ENCODE measurements at places on chromosomes 6 and 20.
A peak's percentile ranks its signal among the peaks of the same experiment; 100 is the strongest.

DNA sequence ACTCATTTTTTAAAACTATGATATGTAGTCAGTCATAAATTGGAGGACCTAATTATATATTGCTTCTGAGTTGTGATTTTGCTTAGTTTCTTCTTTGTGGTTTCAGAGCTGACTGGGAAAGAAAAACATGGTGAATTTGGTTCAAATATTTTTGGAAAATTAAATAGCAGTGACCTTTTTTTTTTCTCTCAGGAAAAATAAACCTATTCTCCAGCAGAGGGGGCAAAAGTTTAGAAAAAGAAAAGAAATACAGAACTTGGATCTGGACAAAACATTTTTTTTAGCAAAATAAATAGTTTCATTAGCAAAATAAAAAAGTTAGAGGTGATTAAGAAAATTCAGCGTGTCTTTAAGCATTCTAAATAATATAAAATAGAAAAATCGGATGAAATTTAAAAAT lies 10.2 kb downstream of the COL10A1 start:
- no peaks in the 10 kb centered on the region for H3K27me3 ChIP-seq
- H3K4me1 ChIP-seq, result no peaks in the 10 kb centered on the region
- no peak overlapping the region for H3K27ac ChIP-seq
- no peak for DNase-seq

- H3K27me3 ChIP-seq, result no peaks in the 10 kb centered on the region
- no peak for DNase-seq
- no peaks in the 10 kb centered on the region for H3K4me1 ChIP-seq
- H3K4me3 ChIP-seq, result no peak overlapping the region
These were observed 83.5 kb downstream of the HAO1 start for GRCh38 chr20:7856756-7857155.

DNA sequence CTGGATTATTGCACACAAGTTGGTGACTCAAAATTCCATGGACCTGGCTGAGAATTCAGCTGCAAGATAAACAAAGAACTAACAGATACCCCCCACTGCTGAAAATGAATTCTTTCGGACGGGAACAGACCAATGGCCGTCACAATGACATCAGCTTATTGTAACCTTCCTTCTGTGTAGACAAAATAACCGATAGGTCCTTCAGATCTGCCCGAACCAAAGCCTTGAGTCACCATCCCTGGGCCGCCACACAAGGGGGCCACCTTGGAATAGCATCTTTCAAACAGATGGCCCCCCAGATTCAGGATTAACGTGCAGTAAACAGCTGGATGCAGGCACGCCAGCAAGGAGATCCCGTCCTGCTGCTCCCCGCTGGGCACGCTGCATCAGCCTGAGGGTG lies 214.0 kb upstream of the EXOC2 start:
- no peaks in the 10 kb centered on the region for H3K4me1 ChIP-seq
- no peaks in the 10 kb centered on the region for H3K36me3 ChIP-seq
- H3K27ac ChIP-seq, result no peak overlapping the region
- H3K27me3 ChIP-seq, result no peaks in the 10 kb centered on the region
- H3K4me3 ChIP-seq, result no peak overlapping the region

- H3K4me3 ChIP-seq, result no peak overlapping the region
- no peak overlapping the region for H3K27ac ChIP-seq
- DNase-seq, result no peak
- no peaks in the 10 kb centered on the region for H3K4me1 ChIP-seq
- no peaks in the 10 kb centered on the region for H3K36me3 ChIP-seq
These were observed 108.2 kb downstream of the CDH26 start for GRCh38 chr20:60066438-60066823.

DNA sequence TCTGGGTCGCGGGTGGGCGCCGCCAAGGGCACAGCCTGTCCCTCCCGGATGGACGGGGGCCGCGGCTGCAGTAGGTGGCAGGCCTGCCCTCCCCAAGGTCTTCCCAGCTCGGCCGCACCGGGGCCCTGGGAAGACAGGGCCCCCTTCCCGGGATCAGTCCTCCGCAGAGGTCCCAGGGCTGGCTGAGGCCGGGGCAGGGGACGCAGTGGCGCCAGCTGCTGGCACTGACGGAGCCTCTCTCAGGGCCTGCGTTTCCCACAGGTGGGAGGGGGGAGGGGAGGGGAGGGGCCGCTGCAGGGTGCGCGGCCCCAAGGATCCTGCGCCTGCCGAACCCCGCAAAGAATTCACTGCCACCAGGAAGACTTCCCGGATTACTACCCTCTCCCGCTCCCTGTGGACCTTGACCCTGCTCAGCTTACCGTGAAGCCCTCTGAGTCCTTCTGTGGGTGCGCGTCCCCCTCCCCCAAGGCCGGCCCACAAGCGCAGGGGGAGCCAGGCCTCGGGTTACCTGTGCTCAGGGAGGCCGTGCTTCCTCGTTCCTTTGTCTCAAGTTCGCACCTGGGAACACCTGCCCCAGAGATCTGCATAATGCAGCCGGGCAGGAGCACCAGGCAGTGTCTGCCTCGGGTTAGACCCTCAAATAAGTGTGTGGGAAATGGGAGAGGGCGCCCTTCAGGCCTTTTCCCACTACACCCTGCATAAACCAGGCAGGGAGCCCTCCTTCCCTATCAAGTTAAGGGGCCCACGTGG lies 5.1 kb downstream of the LZTS3 start:
- DNase-seq, result no peak
- H3K27me3 ChIP-seq, result no peaks in the 10 kb centered on the region
- no peaks in the 10 kb centered on the region for H3K36me3 ChIP-seq
- H3K4me3 ChIP-seq, result peak overlapping the region; percentile 33

DNA sequence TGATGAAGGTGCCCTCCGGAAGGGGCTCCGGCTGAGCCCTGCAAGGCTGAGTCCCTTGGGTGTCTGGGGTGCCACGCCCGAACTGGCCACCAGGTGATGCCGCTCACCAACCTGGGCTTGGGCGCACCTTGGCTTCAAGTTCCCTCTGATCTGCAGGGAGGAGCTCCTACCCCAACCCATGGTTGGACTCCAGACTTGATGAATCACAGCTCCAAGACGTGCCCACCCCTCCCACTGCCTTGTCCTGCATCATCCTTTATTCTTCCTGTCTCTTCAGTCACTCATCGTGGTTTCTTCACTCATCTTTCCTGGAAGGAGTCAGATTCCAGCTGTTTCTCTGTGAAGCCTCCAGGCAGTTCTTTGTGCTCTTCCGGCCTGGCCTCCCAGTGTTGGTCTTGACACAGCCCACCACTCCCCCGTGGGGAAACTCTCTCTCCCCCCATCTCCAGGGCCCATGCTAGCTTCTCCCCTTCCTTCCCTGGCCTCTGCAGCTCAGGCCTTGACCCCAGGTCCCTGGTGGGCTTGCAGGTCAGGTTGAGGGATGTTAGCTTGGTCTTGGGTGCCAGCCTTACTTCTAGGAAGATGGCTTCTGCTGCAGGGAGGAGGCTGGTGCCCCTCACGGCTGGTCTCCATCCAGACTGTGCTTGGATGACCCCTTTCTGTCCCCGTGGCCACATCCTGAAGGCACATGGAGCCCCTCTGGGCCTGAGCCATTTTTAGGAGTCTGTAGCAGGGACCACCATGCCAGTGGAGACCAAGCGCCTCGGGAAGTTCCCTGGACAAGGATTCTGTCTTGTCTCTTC lies 2.6 kb upstream of the ZBP1 start:
- no peaks in the 10 kb centered on the region for H3K36me3 ChIP-seq
- no peak overlapping the region for H3K4me3 ChIP-seq
- no peak overlapping the region for H3K27ac ChIP-seq
- peaks cover 45% of the 10 kb centered on the region for H3K4me1 ChIP-seq

DNA sequence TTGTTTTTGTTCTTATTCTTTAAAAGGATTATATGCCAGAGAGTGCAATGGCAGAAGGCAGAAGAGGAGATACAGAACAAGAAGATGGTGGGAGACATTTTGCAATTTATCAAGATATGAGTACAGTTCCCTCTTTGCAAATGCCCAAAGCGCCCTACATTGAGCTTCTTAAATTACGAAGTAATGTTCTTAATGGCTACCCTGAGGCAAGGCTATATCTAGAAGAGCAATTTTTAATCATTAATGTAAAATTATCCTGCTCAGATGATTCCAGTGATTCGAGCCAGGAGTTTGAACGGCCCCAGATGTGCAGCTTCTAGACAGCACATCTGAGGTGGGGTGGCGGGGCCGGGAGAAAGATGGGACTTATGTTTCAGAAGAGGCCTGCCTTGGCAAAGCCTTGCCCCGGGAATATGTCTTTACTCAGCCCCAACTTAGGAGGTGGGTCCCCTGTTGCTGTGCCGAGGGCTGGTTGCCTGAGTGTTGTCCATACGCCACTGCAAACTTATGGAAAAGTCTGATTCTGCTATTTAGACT lies 84.9 kb upstream of the MLN start:
- no peak for DNase-seq
- no peaks in the 10 kb centered on the region for H3K4me1 ChIP-seq
- no peak overlapping the region for H3K4me3 ChIP-seq
- no peaks in the 10 kb centered on the region for H3K27me3 ChIP-seq
- H3K27ac ChIP-seq, result no peak overlapping the region

- H3K4me3 ChIP-seq, result no peak overlapping the region
- no peaks in the 10 kb centered on the region for H3K27me3 ChIP-seq
- no peaks in the 10 kb centered on the region for H3K36me3 ChIP-seq
- H3K27ac ChIP-seq, result no peak overlapping the region
- peaks cover 6% of the 10 kb centered on the region for H3K4me1 ChIP-seq
These were observed 73.3 kb upstream of the SGK1 start for GRCh38 chr6:134391205-134391604.

GRCh38 chr20:20410678-20411077 lies 42.8 kb downstream of the INSM1 start:
- DNase-seq, result no peak
- no peaks in the 10 kb centered on the region for H3K4me1 ChIP-seq
- no peak overlapping the region for H3K27ac ChIP-seq
- no peaks in the 10 kb centered on the region for H3K36me3 ChIP-seq

GRCh38 chr6:39087197-39087596 lies 27.8 kb downstream of the SAYSD1 start:
- H3K27ac ChIP-seq, result no peak overlapping the region
- H3K4me3 ChIP-seq, result no peak overlapping the region
- no peaks in the 10 kb centered on the region for H3K27me3 ChIP-seq
- H3K36me3 ChIP-seq, result no peaks in the 10 kb centered on the region
- no peak for DNase-seq

- no peak overlapping the region for H3K4me3 ChIP-seq
- H3K36me3 ChIP-seq, result no peaks in the 10 kb centered on the region
- H3K27ac ChIP-seq, result no peak overlapping the region
- H3K4me1 ChIP-seq, result no peaks in the 10 kb centered on the region
These were observed 170.8 kb upstream of the PHACTR1 start for GRCh38 chr6:12545619-12546409.

Measured in left lung (tissue), 14 donors.